ENCODE measurements at places on chromosomes 1 and 21.

DNA sequence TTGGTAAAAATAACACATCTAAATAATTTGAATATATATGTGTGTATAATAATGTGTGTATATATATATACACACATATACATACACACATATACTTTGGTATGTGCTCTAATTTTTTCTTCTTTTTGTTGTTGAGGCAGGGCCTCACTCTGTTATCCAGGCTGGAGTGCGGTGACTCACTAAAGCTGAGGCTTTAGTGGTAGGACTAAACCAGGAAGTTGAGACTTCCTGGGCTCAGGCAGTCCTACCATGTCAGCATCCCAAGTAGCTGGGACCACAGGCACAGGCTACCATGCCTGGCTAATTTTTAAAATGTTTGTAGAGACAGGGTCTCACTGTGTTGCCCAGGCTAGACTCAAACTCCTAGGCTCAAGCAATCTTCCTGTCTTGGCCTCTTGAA, 46.7 kb upstream of the CXADR start:
- DNase-seq = peak; percentile 42

DNA sequence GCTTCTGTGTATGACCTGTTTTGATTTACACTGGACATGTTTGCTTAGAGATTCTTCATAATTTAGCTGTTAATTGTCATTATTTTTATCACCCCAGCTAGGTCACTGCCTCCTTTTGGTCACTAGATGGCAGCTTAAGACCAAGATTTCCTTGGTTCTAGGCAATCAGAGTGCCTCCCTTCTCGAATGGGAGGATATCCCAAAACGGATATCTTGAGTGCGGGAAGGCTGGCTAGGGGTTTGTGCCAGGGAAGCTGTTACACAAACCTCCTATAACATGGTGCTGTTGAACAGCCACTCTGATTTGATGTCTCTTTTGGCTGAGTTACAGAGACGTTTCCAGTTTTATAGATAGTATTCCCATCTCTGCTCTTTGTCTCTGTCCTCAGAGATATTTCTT, 283.5 kb downstream of the S1PR1 start:
- peak; percentile 47 for DNase-seq

- no peak for DNase-seq
Measured at GRCh38 chr1:244325056-244325758, 126.5 kb downstream of the ADSS2 start.

DNA sequence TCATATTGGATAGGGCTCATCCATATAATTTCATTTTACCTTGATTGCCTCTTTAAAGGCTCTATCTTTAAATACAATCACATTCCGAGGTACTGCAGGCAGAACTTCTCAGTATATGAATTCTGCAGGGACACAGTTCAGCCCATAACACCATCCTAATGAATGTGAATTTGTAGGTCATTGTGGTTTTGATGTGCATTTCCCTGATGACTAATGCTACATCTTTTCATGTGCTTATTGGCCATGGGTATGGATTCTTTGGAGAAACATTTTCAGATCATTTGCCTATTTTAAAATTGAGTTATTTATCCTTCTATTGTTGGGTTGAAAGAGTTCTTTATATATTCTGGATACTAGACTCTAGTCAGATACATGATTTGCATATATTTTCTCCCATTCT, 9.6 kb upstream of the RPS6KC1 start:
- no peak for DNase-seq

DNA sequence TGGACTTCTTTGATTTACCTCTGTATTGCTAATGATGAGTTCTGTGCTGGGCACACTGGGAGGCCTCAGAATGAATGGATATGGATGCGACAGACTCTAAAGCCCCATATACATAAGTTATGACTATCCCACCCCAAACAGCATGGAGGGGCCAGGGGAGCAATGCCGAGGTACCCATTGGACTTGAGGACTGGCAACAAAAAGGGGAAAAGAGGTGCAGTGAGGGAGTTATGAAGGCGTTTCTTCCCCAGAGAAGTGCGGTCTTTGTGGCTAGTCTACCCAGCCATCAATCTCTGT, 15.2 kb upstream of the CDCA8 start:
- DNase-seq = no peak

- DNase-seq = no peak
Measured at GRCh38 chr1:58529284-58529683, 17.2 kb downstream of the OMA1 start.

DNA sequence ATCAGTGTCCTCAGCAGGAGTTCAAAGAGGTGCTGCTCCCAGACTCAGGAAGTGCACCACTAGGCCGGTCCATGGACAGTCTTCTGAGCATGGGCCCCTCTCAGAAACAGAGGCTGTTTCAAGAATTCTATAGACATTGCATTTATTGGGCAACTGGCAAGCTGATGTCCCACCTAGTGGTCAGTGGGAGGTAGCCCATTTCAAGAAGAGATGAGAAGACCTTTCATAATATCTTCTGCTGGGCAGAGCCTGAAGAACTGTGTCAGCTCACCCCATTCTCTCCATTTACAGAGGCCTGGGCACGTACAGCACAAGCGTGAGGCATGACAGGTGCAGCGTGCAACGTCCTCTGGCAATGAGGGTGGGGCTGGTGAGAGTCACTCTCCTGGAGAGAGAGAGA, 216.0 kb downstream of the DYRK1A start:
- peak; percentile 11 for DNase-seq

DNA sequence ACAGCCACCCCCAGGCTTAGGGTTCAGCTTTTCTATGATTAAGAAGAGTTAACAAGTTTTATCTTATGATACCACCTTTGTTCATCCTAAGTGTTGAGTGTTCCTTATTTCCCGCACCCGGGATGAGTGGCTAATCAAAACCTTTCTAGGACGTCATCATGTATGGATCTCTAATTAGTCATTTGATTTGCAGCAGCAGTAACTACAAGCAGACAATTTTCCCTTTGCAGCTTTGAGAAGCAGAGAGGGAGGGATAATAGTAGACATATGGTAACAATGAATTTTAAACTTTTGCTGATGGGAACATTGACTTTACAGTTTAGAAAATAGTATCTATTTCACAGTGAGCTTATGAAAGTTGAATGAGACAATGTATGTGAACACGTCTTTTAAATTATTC, 30.8 kb upstream of the SLC35F3 start:
- no peak for DNase-seq

GRCh38 chr1:168723000-168723399, 6.0 kb downstream of the DPT start:
- no peak for DNase-seq

- no peak for DNase-seq
Measured at GRCh38 chr1:20604678-20605077, 15.8 kb downstream of the CDA start.

DNA sequence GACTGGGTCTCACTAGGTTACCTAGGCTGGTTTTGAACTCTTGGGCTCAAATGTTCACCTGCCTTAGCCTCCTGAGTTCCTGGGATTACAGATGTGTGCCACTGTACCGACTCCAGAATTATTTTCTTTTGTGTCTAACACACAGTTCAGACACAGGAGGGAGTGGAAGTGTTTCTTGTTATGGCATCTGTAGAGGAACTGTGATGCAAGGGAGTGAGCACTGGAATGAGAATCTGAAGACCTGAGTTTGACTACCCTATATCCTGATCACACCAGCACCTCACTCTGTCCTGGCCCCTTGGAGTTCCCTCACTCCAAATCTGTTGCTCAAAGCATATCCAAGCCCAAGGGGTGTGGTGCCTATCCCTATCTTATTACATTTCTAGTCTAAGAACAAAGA, 15.2 kb downstream of the OPTC start:
- DNase-seq = no peak

DNA sequence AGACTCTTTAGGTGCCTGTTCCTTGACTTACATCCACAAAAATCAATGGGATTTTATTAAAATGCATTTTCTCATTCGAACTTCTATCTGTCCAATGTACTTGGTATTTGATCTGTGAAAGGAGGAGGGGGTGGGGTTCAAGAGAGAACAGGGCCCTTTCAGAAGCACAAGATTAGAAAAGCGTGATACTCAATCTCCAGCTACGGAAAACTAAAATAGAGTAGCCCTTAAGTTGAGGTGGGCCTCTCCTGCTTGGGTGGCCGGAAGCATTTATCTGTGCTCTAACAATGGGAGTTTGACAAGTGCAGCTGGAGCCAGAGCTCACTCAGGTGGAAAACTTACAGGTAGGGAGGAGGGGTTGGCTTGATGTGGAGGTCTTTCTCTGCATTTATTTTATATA, 462 bp upstream of the RXRG start:
- DNase-seq = no peak

- no peak for DNase-seq
Measured at GRCh38 chr1:109969907-109970306, 14.7 kb upstream of the AHCYL1 start.

GRCh38 chr21:16194788-16195537, 465.2 kb downstream of the USP25 start:
- DNase-seq = no peak

DNA sequence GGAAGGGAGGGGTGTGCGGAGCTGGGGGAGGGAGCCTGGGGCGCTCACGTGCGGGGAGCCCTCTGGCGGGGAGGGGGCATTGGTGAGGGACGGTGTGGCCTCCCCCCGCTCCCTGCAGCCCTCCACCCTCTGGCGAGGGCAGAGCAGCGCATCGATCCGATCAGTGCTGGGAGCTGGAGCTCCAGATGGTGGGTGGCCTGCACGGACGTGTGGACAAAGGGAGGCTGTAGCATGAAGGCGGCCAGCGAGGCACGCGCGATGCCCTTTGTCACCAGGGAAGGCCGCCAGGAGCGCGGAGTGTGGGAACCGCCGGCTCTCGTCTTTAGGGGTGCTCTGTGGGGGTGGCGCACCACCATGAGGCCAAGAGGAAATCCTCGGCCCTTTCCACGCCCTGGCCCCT, 5.4 kb upstream of the HES5 start:
- no peak for DNase-seq

DNA sequence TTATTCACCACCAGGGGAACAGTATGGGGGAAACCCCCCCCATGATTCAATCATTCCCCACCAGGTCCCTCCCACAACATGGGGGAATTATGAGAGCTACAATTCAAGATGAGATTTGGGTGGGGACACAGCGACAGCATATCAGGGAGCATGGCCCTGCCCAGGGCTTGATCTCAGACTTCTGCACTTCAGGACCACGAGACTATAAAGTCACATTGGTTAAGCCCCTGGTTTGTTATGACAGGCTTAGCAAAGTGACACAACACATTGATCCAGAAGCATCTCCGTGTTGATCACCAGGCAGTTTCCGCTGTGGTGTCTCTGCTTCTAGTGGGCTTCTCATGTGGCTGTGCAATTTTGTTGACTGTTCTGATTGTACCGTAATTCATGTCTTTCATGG, 312.7 kb upstream of the C1orf174 start:
- no peak for DNase-seq

DNA sequence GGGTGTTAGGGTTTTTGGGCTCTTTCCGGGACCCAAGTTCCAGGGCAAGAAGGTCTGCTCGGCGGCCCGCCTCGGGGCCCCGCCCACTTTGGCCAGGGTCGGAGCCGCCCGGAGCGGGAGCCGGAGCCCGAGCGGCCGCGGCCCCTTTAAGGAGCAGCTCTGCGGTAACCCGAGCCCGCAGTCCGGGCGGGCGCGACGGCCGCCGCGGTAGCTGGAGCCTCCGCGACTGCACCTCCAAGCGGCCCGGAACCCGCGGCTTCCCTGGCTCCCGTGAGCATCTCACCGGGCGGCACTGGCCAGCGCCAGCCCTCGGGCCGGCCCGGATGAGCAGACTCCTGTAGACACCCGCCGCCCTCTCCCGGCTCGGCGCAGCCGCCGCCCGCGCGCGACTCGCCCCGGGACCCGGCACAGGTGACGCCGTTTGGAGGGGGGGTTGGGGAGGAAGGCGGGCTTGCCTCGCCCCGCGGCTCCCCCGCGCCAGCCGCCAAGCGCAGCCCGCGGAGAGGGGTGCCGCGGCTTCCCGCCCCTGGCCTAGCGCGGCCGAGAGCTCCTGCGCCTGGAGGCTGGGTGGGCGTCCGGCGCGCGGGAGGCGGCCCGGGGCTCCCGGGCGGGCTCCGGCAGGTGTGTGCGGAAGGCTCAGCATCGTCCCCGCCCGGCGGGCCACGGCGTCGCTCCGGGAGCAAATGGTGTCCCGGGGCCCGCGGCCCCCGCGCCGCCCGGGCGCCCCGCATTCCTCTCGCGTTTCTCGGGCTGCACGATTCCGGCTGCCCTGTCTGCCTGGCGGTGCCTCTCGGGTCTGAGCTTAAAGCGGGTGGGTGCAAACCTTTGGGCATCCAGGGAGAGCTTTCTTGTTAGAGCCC, at the start of gene TLCD4:
Gene TLCD4, plus strand, starts transcription at position 149 of the 860 bp plus-strand sequence. CDS start 26,547 bp downstream, outside the sequence.
- DNase-seq = peak; percentile 80

DNA sequence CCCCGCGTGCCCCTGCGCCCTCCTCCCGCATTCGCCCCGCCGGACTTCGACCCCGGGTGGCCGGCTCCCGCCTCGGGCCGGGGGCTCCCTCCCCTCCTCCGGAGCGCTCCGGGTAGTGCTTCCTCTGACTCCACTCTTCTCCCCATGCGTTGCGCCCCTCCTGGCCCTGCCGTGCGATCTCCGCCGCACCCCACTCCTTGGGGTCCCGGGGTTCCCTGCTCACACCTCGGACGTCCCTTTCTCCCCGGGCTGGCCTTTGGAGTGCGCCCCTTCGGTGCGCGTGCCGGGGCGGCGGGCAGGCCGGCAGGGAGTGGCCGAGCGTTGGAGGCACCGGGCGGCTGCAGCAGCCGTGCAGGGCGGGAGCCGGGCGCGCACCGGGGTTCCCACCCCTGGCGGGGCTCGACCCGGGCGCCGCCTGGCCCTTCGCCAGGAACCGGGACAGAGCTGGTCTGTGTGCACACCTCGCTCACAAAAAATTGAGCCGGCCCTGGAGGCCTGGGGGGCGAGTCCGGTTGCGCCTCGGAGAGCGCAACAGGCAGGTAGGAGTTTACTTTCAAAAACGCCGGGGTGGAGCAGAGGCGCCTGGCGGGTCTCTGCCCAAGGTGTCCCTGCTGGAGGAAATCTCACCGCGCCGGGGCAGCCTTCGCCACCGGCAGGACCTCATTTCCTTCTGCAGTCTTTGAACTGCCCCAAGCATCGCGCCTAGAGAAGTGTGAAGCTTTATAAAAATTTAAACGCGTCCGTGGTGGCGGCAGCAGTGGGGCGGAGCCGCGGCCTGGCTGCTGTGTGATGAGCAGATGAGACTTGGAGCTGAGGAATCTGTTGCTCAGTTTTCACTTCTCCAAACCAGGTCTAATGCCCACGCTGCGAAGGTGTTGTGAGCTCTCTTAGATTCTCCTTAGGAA, 650 bp downstream of the VANGL1 start:
- DNase-seq = peak; percentile 78

DNA sequence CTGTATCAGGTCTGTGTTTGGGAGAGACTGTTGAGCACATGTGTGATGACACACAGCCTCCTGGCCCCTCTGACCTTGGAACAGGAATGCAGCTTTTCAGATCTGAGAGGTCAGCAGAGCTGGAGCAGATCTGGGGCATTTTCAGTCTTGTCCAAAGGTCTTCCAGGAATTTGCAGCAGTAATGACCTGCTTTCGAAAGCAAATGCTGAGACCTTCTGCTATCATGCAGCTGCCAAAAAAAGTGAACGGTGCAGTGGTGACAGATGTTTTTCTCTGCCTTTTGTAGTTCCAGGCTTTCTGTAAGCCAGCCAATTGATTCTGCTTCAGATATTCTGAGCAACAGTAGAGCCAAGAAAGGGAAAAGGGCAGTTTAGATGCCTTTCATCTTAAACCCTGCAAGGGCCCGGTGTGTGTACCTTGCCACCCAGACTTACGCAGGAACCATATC, 137.8 kb upstream of the COA6 start:
- no peak for DNase-seq

- DNase-seq = no peak
Measured at GRCh38 chr1:47323599-47324031, 9.7 kb upstream of the STIL start.

GRCh38 chr1:116167625-116168276, 56.6 kb downstream of the MAB21L3 start:
- peak; percentile 61 for DNase-seq

All from ELF-1 (cell line).